Stimulated activated CD4-positive, alpha-beta T cell treated with anti-CD3 and anti-CD28 coated beads, Interleukin-2, amount 100 ng/mL, for 24 hours (primary cell): ENCODE measurements at places on chromosomes 2 and 18.

DNA sequence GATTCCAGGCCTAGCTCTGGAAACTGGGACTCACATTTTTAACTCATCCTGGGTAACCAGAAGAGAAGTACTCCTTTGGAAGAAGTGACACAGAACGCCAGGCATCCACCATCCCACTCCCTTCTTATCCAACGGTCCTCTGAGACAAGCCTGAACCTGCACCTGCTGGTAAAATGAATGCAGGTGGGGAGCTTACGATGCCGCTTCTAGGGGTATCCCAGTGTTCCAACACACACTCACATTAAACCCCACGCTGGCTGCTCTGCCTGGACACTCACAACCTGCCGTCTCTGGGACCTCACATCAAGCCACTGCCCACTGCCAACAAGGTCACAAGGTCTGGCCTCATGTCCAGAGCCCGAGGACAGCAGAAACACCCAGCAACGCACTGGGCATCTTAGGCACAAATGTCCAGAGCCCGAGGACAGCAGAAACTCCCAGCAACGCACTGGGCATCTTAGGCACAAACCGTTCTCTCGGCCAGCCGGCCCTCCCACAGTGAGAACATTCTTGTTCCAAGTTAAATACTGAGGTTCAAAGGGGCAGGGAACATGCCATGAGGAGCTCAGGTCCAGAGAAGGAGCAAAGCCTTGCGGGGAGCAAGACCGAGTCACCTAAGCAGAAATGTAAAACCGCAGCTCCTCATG is 9.9 kb downstream of the SLC66A2 start:
- DNase-seq: no peak

GRCh38 chr2:10757814-10758286 is 36.4 kb downstream of the ATP6V1C2 start:
- no peak for DNase-seq

GRCh38 chr2:177393824-177394593 is 1.4 kb downstream of the AGPS start:
- no peak for DNase-seq

DNA sequence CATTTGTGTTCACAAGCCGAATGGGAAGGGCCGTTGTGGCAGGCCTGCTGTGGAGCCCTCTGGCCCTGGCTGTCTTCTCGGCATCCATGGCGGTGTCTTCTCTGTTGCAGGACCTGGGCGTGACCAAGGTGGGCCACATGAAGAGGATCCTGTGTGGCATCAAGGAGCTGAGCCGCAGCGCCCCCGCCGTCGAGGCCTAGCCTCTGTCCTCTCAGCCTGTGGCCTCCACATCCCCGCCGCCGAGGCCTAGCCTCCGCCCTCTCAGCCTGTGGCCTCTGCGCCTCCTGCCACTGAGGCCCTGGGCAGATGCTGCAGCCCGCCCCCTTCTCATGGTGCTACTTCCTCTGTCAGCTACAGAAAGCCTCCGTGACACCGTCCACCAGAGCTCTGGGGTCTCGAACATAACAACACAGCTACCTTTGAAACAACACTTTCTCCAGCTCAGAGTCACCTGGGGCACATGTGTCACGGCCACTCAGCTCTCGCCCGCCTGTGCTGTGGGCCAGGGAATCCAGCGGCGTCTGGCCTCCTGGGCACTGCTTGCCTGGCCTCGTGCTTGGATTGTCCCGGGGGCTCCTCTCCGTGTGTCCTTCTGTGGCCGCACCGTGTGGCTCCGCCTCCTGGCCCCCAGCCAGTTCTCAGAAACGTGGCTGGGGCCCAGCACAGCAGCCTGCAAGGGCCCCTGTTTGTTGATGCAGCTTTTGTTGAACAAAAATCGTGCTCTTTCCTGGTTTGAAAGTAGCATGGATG is 97.1 kb downstream of the USP40 start:
- no peak for DNase-seq

GRCh38 chr2:188475945-188476344 is 184.3 kb downstream of the GULP1 start:
- no peak for DNase-seq

DNA sequence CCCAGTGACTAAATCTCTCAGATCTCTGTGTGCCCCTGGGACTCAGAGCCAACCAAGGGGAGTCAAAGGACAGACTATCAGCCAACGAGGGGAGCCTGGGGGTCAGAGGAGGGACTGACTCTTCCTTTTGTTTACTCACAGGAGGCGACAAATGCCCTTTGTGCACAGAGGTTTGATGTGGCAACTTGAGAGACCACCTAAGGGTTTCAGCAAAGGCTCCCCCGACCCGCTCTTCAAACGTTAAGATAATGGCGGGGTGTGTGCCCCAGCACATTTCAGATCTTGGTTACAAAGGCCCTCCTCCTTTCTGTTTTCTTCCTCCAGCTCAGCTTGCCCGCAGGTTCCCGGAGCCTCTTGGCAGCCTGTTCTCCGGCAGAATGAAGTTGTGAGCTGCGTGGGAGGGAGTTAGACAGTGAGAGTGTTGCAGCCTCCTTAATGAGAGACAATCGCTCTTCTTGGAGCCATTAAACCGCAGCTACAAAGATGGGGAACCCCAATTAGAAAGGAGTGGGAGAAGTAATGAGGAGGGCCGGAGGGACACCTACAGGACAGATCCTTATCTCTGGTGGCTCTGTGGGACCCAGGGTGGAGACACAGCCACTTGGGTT is 76.2 kb downstream of the KIAA2012 start:
- no peak for DNase-seq

- DNase-seq: peak; percentile 63
These were observed 6.9 kb upstream of the STAT1 start for GRCh38 chr2:191020742-191021381.

DNA sequence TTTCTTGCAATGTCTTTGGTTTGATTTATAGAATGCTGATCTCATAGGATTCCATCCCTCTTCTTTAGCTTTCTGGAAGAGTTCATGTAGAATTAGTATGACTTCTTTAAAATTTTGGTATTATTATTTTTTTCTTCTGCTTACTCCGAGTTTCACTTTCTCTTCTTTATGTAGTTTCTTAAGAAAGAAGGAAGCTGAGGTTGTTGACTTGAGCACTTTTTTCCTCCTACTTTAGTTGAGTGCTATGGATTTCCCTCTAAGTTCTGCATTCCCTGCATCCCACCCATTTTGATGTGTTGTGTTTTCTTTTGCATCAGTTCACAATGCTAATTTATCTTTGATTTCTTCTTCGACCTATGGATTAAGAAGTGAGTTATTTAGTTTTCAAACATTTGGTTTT is 78.9 kb upstream of the SPRED2 start:
- DNase-seq: no peak

GRCh38 chr2:237894396-237894979 is 35.1 kb downstream of the RAMP1 start:
- DNase-seq: no peak

DNA sequence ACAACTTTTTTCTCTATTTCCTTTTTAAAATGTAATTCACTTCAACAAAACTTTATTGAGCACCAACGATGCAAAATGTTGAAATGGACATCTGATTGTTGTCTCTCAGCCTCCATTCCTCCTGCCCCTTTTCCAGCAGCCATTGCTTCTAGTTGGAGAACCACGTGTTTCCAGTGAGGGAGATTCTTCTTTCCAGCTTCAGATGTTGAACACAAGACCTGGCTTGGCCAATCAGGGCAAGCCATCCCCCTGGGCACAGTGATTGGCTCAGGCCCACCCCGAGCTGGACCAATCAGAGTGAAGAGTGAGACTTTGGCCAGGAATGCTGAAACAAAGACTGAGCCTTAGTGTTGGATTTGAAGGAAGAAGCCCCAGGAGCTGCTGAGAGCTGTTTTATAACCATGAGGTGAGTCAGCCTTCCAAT is 59.0 kb downstream of the E2F6 start:
- no peak for DNase-seq

- DNase-seq: no peak
These were observed 39.4 kb downstream of the HADHB start for GRCh38 chr2:26284132-26284531.

GRCh38 chr2:52880872-52881271 is 886.7 kb upstream of the CHAC2 start:
- DNase-seq: no peak
